Activated CD8-positive, alpha-beta memory T cell treated with anti-CD3 and anti-CD28 coated beads for 4 hours (primary cell): ENCODE measurements at places on chromosomes 6 and 20.

- no peak for DNase-seq
Measured at GRCh38 chr6:109071125-109071917, 23.3 kb downstream of the SESN1 start.

DNA sequence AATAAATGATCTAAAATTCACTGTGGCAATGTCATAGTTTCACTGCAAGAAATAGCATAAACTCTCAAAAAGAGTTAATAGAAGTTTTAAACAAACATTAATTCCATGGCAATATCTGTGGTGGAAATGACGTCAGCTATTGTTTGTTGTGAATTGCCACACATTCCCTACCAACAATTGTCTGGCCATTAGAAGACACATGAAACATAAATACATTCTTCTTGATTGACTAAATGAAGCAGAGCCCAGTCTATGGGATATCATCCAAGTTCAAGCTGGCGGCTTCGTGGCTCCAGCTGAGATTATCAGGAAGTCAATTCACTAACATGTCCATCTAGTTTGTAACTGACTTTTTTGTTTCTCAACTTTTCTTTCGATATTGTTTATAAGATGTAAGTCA is 369.0 kb downstream of the ARHGAP18 start:
- no peak for DNase-seq

GRCh38 chr6:134910593-134910935 is 39.3 kb downstream of the ALDH8A1 start:
- DNase-seq: no peak

GRCh38 chr6:14401246-14401645 is 283.7 kb downstream of the CD83 start:
- DNase-seq: no peak

GRCh38 chr6:40308533-40309306 is 278.4 kb downstream of the LRFN2 start:
- no peak for DNase-seq

GRCh38 chr6:144654506-144654905 is 369.4 kb downstream of the UTRN start:
- no peak for DNase-seq

GRCh38 chr6:35054743-35055130 is 86.4 kb downstream of the TCP11 start:
- DNase-seq: no peak

DNA sequence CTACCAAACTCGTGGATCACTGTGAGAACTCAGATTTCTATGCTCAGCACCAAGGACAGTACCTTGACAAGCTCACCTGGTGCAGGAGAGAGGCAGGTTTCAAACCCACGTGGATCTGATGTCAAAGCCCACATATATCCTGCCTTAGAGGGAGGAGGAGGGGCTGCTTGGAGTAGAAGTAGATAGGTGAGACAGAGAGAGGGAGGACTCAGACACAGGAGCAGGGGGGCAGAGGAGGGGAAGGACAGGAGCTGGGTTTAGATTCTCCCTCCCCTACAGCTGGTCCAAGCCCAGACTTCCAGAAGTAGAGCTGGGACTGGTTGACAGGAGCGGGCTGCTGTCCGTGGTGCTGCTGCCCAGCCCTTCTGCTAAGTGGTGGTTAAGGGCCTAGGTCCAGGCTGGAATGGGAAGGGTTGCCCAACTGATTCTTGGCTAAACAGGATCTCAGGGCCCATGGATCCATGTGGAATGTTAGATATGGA is 77.5 kb downstream of the CDH22 start:
- DNase-seq: no peak

DNA sequence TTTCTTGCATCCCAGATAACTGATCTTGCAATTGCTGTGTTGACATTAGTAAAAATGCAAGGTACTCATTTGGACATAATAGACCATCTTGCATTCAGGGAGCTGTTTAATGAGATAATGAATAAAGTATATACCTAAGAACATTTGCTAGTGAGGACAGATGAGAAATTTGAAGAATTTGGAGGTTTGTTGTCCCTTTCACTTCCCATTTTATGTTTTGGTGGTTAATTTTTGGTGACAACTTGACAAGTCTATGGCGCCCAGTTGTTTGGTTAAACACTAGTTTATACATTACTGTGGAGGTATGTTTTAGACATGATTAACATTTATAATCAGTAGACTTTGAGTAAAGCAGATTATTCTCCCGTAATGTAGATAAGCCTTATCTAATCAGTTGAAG is 300.2 kb upstream of the SYNCRIP start:
- DNase-seq: no peak

DNA sequence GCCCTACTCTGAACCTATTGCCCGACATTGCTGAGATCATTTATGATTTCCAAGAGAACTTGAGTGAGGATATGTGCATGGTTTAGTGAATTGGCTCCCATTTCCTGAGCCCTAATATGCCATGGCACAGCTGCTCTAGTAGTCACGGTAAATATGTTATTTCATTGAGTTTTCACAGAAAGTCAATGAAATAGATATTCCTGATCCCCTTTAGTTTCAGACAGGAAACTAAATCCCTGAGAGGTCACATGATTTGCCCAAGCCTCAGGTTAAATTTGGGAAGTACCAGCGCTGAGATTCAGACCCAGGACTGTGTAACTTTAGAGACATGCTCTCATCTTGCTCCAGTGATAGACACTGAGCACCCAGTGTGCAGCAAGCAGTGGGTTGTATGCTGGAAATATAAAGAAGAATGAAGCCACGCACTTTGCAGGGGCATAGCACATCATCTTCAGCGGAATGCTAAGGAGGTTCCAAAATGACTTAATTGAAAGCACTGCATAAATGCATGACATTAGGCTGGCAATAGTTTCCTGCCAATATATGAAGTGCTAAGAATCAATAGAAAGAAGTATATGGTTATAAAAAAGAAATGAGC is 70.6 kb downstream of the FARS2 start:
- DNase-seq: no peak

DNA sequence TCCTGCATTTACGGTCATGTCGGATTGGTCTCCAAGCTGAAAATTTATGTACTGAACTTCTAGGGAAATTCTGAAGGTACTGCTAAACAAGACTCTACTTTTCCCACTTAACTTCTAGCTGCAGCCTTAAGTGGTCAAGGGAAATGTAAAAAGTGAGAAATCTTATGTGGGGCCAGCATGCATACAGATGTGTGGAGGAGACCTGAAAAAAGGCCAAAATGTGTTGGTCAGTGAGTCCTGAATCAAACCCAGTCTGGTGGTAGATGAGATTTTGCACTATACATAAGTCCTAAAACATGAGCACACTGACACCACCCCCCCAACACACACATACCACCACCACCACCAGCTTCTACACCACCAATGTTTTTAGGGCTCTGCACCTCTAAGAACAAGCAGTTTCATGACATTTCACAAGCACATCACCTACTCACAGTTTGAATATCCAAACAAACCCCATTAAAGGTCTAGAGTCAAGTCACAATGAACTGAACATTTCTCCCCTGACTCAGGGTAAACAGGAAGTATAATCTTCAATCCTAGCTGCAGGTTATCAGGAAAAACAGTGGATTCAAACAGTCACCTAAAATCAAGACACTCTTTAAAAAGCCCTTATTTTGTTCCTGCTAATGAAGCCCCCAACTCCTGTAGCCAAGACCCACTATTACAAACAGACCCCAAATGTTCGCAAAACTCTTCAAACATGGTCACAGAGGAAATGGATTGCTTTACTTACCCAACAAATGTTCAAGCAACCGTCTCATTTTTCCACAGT is 1.6 kb downstream of the ZMYND8 start:
- DNase-seq: no peak

DNA sequence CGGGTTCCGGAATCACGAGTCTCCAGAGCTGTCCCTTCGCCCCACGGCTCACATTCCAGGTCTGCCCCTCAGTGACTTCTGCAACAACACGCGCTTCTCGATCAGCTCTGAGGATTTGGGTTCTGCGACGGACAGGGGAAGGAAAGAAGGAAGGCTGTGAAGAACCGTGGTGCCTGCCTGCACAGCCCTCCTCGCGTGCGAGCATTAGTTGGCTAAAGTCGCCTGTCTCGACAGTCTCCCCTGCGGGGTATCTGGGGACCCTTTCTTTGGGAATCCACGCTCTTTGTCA is 23.1 kb downstream of the VPS52 start:
- DNase-seq: no peak

DNA sequence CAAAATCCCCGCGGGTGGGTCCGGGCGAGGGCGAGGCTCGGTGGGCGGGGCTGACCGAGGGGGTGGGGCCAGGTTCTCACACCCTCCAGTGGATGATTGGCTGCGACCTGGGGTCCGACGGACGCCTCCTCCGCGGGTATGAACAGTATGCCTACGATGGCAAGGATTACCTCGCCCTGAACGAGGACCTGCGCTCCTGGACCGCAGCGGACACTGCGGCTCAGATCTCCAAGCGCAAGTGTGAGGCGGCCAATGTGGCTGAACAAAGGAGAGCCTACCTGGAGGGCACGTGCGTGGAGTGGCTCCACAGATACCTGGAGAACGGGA is 809 bp downstream of the HLA-G start:
- no peak for DNase-seq

DNA sequence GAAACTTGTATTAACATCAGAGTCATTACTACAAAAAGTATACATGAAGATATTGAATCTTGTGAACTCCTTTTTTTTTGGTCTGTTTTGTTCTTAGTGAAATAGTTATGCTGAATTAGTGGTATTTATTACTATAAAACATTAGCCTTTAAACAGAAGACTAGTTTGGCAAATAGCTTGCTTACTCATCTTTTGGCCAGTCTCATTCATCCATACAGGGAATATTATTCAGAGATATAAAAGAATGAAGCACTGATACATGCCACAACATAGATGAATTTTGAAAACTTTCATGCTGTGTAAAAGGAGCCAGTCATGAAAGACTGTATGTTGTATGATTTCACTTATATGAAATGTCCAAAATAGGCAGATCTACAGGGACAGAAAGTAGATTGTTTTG is 205.9 kb downstream of the ZFAND3 start:
- DNase-seq: no peak

DNA sequence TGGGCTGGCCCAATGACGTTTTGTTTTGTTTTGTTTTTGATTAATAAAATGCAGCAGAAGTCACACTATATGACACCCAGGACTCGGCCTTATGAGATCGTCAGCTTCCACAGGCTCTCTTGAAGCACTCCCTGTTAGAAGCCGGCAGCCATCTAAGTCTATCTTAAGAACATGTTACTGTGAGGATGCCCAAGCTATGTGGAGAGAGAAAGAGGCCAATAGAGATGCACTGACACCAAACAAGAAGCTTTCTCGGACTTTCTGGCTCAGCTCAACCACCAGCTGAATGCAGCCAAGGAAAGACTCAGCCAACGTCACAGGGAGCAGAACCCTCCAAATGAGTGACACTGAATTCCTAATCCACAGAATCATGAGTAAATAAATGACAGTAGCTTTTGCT is 14.0 kb downstream of the SGK1 start:
- DNase-seq: no peak

DNA sequence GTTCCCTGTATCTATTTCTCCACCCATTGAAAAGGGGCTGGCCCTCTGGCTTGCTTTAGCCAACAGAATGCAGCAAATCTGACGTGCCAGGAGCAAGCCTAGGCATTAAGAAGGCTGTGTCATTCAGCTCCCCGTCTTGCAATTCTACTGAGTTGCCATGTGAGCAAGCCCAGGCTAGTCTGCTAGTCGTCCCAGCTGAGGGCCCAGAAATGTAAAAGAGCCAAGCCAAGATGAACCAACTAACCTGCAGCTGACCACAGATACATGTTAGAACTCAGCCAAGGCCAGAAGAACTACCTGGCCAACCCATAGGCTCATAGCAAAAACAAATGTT is 30.1 kb downstream of the PREP start:
- no peak for DNase-seq
